Kasumi-1 (cell line): ENCODE measurements at places on chromosomes 3 and 15.

DNA sequence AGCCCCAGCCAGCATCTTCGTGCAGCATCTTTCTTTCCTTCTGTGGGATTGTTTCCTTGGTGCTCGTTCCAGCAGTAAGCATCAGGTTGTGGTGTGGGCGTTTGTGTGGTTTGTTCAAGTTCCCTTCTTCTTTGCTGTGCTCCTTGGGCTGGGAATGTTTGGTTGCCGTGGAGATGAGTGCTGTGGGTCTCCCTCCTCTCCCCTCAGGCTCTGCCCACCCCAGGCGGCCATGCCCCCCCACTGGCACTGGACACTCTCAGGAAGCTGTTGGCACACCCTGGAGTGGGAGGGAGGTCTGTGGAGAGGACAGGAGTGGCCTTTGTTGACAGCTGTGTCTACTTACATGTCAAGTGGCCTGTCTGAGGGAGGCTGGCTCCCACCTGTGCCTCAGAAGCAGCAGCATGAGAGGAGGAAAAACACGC, 46.5 kb upstream of the SACM1L start:
- DNase-seq = peak; percentile 17

- DNase-seq = no peak
Measured at GRCh38 chr3:1506090-1506489, 413.3 kb downstream of the CNTN6 start.

GRCh38 chr3:4464576-4464975, 2.5 kb downstream of the SUMF1 start:
- DNase-seq = no peak

DNA sequence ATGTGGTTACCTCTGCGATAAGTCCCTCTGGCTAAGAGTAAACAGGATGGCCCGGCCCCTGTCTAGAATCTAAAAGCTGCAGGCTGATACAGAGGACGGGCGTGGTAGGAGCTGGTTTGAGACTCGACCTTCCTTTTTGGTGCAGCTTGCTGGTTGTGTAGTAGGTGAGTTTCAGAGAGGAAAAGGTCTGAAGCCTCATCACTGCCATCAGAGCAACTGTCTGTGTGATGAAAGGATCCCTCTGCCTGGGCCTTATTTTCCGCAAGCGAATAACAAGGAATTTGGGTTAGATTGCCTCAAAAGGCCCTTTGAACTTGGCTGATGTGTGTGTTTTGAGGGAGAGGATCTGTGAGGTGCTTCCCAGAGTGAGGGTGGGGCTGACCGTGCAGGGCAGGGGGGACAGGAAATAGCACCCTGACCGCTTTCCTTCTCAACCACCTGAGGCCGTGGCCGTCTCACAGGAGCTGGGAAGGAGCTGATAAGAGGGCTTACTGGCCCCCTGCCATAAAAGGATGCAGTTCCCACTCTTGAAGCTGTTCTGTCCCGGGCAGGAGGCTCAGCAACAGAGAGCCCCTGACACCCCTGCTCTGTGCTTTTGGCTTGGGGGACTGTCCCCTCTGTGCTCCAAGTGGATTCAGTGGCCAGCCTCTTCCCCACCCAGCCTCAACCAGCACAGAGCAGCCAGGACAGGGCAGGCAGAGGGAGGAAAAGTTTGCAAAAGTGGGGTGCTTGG, 45.6 kb upstream of the TFRC start:
- no peak for DNase-seq

DNA sequence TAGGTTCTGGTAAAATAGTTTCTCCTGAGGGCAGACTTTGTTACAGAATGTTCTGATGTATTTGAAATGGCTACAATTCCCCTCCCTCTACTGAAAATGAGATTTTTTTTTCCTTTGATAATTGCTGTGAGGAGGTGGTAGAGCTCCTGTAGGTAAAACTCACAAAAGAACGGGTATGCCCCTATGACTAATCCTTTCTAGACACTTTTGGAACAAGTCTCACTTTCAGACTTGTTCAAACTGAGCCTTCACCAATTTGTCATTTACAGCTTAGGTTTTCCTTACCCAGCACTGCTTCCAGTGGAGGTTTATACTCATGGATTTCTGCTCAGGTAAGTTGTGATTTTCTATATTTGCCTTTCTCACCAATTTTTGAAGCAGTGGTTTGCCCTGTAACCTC, 115.6 kb downstream of the NLGN1 start:
- DNase-seq = no peak

DNA sequence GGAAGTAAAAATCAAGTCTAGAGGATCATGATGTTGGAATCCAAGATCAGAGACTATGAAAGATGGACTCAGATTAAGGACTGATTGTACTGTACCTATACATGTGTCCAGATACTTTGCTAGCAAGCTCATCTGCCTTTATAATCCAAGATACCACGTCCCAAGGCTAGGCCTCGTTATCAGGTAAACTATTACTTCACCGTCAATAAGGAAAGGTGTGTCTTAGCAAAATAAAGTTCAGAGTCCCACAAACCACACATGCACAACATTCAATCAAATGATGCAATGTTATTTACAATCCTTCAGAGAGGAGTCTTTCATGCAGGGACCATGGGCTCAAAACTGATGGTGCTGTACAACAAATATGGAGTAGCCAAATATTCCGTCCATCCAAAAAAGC, 1092.9 kb downstream of the IGSF11 start:
- DNase-seq = no peak

DNA sequence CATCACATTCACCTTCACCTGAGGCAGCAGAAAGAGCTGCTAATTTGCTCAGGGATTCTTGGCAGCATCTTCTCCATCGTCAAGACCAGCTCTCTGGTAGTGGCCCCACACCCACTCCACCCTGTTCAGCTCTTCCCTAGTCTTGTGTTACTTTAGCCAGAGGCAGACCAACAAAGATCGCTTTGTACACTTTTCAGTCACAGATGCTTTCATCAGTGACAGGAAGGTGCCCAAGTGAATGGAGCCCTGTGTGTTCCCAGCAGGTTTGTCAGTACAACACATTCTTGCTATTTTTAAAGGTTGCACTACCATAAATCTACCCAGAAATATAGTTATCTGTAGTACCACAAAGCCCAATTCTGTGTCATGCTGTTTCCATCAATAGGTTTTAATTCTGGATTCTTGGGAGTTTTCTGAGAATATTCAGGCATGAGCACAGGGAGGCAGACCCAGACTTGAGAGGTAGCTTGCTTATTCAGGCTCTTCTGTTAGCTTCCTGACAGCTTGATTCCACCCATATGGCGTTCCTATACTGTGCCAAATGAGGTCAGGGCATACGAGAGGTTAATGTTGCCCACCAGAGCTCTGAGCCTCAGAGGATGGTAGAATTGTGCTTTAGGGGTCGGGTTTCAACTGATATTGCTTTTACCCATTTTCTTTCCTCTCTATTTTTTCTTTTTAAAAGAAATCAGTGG, 109.8 kb upstream of the MANF start:
- DNase-seq = no peak

DNA sequence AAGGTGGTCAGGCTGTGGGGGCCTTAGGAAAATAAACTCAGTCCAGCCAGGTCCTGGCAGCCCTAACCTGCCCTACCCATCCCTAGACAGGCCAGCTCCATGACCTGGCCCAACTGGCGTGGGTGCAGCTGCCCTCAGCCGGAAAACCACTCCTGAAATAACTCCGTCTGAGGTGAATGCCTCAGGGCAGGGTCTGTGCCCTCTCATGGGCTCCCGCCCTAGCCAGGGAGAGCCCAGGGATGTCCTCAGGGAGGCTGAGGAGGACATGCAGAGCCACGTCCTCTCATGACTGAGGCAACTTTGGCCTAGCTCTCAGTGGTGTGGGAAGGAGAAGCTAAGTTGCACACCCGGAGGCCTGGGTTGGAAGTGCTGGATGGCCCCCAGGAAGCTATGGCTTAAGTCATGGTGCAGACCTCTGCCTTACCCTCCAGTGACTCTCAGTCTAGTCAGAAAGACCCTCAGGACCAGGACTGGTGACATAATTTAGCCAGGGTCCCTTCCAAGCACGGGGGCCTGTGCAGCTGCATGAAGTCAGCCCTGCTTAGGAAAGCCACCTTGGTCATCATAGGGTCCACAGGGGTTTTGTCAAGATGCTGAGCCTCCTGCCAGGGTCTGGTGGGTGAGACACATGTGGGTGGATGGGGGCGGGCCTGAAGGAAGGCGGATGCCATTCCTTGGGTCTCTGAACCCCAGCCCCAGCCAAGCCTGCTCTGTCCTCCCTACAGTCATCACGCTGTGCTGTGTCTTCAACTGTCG, 7.4 kb downstream of the TMIE start:
- no peak for DNase-seq

- no peak for DNase-seq
Measured at GRCh38 chr15:90212221-90213098, 11.3 kb downstream of the SEMA4B start.

- DNase-seq = peak; percentile 59
Measured at GRCh38 chr3:141049681-141050080, 1.5 kb upstream of the SPSB4 start.

- DNase-seq = no peak
Measured at GRCh38 chr3:104952146-104952972, 414.4 kb upstream of the ALCAM start.

DNA sequence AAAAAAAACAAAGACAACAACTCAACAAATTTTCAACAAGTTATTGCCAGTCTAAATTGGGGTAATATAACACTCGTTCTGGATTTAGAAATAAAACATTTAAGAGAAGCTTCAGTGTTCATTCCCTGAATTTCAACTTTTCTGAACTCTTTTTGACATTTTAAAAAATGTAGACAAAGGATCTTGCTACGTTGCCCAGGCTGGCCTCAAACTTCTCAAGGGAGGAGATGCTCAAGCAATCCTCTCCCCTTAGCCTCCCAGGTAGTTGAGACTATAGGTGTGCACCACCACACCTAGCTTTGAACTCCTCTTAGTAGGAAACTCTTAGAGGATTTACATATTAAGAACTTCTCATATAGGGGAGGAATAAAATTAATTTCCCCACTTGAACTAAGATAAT, 91.9 kb downstream of the AKAP13 start:
- no peak for DNase-seq

DNA sequence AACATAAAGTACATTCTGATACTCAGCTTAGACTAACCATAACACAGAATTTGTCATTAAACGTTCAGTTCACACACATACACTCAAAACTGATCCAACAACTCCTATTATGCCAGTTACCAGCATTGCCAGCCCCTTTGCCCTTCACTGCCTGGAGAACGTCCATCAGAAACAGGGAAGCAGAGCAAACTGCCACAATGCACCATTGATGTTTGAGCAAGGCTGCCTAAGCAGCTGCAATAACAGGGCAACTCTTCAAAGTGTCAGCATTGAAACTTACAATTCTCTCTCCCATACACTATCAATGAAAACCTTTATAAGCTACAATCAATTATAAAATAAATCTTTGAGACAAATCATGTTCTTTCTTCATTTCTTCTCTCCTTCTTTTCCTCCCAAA, 85.1 kb downstream of the ZBTB20 start:
- DNase-seq = no peak

GRCh38 chr3:23079976-23080375, 123.2 kb upstream of the UBE2E2 start:
- DNase-seq = no peak

DNA sequence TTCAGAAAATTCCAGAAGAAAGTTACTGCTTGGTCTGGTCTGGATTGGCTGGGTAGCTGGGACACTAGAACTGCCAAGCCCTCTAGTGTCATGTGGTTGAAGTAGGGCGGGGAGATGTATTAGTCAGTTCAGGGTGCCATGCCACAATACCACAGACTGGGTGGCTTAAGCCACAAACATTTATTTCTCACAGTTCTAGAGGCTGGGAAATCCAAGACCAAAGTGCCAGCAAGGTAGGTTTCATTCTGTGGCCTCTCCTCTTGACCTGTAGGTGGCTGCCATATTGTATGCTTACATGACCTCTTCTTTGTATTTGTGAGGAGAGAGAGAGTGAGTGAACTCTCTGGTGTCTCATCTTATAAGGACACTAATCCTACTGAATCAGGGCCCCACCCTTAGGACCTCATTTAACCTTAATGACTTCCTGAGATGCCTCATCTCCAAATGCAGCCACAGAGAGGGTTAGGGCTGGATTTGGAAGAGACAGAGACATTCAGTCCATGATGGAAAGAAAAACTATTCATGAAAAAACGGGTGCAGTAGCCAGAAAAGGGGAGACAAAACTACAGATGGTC, 18.1 kb upstream of the ZSCAN2 start:
- no peak for DNase-seq

- DNase-seq = no peak
Measured at GRCh38 chr3:11228041-11228440, 44.2 kb upstream of the ATG7 start.

GRCh38 chr3:179166561-179167201, 18.5 kb downstream of the PIK3CA start:
- DNase-seq = no peak

GRCh38 chr15:64044300-64045100, 1.8 kb downstream of the DAPK2 start:
- DNase-seq = peak; percentile 44

GRCh38 chr15:39792025-39792843, 9.6 kb upstream of the FSIP1 start:
- no peak for DNase-seq

DNA sequence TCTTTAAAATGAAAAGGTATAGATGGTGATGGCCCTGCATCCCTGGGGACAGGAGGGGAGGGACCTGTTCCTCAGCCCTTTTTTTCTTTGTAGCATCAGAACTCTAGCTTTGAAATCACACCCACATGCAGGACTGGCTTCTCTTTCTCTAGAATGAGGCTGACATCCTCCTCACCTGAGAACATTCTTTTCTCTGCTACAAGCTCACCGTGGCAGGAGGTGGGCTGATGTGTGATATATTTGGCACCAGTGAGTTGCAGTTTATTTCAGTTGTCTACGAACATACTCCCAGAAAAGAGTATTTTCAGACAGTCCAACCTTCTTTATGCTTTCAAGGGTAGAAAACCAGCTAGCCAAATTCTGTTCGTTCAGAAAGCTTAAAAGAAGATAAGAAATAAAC, 43.6 kb upstream of the RARB start:
- DNase-seq = no peak

- DNase-seq = no peak
Measured at GRCh38 chr15:66932634-66933024, 132.8 kb upstream of the SMAD3 start.

DNA sequence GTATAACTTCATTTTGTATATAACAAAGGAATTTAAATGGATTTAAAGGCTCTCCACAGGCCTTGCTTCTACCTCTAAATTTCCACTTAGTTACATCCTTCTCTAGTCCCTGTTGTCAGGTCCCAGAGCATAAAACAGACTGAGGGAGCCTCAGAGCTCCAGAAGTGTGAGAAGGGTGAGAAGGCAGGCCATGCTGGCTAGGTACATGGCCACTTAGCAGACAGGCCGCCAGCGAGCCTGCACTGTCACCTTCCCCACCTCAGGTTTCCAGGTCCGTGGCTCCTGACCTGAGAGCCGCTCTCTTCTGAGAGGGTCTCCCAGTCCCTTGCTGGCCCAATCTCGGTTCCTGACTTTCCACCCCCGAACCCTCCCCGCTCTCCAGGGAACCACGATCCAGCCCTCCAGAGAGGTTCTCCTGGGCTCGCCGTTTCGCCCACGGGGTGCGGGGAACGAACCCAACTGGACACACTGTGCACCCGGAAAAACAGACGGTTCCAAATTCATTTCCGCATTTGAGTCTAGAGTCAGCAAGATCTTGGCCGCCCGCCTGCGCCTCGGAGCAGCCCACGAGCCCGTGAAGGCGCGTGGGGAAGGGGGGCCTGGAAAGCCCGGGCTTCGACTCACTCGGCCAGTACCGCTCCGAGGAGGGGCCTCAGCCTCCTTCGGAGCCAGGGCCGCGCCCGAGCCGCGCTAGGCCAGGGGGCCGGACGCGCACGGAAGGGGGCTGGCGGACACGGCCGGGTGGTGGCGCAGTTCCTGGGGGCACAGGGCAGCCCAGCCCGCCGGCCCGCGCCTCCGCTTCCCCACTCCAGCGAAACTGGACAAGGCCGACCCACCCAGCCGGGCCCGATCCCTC, 16.7 kb upstream of the SOX2 start:
- DNase-seq = no peak
